ENCODE measurements at places on chromosomes 3 and 15.

DNA sequence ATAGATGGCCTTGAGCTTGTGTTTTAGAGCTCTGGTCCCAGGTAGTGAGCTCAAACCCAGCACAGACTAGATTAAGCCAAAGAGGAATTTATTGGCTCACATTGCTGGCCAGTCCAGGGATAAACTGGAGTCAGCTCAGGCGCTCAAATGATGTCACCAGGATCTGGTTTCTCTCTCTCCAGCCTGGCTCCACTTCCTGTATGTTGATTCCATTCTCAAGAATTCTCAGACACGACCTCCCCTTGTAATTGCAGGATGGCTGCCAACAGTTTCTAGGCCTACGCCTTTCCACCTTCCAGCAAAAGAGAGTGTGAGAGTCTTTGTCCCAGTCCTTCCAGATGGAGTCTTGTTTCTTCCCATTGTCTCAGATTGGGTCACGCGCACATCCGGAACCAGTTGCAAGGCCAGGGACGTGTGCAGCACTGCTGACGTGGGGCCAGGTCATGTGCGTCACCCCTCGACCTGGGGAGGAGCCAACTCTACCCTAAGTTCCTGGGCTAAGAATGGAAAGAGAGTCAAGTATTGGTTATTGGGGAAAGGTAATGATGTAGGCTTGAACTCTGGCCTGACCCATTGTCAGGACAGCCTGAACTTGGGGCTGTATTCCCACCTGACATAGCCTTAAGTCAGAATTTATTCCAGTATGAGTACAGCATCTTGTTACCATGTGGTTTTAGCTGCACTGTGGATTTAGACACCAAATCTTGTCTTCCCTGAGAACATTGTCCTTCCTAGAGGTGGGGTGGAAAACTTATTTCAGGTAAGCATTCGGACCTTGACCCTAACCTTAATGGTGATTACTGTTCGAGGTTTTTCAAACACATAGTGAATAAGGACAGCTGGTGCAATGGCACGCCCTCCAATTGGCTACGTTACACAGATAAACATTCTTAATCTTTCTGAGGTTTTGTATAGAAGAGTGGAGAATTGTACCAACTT is 31.6 kb downstream of the CACNA1D start:
- DNase-seq: no peak

DNA sequence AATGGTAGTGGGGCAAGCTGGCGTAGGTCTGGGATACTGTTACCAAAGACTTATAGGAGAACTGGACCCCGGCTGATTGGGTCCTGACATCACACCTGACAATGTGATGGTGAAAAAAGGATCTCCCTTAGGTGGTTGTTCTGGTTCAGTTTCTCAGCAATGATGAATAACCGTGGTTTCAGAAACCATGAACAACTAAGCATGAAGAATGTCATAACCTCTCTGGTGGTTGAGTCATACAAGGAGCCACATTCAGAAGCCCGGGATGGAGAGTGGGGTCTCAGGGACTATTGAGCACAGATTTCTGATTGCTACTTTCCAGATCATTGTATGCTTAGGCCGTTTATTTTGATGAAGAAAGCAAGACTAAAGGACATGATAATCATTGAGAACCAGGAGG is 17.4 kb downstream of the GPR160 start:
- DNase-seq: no peak

DNA sequence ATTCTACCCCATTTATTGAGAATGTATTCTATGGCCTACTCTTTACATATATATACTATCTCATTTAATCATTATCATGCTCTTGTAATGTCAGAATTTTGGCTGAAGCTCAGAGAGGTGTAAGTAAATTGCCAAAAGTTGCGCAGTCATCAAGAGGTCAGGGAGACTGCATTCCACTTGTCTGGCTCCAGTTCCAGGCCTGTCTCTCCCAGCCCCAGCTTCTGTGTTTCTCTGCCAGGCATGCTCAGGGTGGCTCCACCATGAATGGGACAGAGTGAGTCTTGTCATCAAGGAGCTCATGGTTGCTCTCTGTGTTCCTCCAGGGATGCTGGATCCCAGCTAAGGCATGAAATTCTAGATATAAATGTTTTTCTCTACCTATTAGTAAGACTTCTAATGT is 635.1 kb upstream of the MDFIC2 start:
- DNase-seq: no peak

GRCh38 chr3:169526246-169526645 is 137.3 kb downstream of the MECOM start:
- no peak for DNase-seq

DNA sequence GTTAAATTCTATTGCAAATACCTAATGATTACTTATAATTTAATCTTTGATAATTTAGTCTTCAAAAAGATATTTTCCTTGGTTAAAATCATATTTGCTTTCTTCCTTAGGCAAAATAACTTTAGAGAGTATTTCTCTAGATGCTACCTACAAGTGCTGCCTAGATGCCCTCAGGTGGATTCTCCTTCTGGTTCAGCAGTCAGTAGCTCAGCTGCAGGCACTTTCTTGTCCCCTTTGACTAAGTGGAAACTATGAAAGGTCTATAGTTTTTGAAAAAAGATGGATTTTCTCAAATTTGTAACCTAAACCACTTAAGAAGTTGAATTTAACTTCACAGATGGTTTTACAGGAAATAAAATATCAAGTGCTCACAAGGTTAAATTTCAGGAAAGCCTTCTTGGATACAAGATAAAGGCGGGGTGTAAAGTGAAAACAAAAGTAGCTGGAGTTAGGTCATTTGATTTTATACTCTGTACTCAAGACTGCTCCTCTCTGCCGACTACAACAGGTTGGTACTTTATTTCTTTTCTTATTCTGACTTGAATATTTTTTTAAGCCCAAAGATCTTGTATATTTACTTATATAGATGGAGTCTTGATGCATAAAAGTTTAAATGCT is at the start of gene ACKR4:
Gene ACKR4 (plus strand): TSS at position 455 of the 618 bp plus-strand sequence. CDS start 3,128 bp downstream, outside the sequence.
- DNase-seq: no peak
